ENCODE measurements at places on chromosomes 2 and 18.

- no peak for DNase-seq
Observed at GRCh38 chr2:190996947-190997346, 17.0 kb downstream of the STAT1 start.

GRCh38 chr2:221415789-221416188 lies 156.3 kb downstream of the EPHA4 start:
- DNase-seq, result no peak

- no peak for DNase-seq
Observed at GRCh38 chr2:239532859-239533258, 132.0 kb upstream of the HDAC4 start.

DNA sequence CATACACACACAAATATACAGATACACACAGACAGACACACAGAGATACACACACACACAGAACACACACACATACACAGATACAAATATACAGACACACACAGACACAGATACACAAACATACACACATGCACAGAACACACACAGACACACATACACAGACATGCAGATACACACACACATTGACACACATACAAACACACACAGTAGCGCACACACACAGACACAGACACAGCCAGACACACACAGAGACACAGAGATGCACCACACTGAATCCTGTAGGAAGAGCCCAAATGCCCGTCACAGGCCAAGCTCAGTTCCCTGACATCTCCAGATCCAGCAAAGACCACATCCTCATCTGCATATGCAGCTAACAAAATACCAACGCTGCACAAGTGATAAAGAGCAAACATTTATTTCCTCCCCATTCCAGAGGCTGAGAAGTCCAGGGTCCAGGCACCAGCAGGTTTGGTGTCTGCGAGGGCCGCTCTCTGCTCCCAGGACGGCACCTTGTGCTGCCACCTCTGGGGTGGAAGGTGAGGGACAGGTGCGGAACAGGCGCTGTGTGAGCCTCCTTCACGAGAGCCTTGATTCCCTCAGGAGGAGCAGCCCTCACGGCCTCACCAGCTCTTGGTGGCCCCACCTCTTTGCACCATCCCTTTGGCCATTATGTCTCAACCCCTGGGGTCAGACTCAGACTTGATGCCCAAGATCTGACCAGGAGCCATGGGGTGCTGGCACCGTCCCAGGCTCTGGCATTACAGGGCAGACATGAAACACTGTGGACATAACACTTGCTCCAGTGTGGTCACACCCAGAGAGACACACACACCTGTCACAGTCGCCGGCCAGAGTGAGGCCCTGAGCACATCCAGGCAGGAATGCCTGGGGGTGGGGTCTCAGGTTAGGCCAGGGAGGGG lies 108.7 kb downstream of the NDUFA10 start:
- DNase-seq, result no peak

GRCh38 chr2:10764096-10764785 lies 42.8 kb downstream of the ATP6V1C2 start:
- DNase-seq, result no peak

DNA sequence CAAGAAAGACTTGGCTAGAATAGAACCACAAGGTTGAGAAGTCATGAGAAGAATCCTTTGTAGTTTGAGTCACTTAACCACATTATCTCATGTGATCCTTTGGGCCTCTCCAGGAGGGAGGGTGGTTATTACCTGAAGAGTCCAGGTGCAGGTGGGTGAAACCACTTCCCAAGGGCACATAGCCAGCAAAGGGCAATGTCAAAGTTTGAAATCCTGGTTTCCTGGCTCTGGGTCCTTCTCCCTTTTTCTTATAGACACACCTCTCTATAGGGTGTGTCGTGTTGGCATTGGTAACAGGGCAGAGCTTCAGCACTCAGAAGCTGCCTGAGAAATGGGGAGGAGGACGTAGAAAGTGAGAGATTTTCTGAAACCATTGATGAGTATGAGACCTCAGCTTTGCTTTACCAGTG lies 137.9 kb downstream of the MGAT5 start:
- no peak for DNase-seq

GRCh38 chr2:120869730-120870466 lies 134.2 kb downstream of the GLI2 start:
- DNase-seq, result no peak

DNA sequence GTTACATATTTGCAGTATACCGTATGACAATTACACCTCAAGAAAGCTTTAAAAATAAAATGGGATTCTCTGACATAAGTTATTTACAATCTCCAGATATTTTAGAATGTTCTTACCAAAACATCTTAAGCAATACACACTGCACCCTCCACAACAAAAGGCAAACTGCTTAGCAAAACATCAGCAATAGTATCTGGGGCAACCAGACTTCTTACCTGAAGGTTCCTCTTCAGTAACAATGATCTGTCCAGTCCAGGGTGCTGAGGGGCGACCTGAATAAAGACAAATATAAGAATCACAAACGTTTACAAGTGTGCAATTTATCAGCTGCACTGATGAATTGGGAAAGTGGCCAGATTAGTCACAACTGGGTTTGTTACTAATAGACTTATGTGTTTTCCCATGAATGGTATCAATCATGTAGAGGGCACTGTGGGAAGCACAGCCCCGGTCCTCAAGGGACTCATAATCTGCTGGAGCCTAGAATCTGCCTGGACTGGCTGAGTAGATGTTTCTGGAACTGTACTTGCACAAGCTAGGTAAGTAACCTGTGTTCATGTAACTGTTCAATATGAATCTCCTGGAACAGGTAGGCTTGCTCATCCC lies 70.7 kb downstream of the MYOM1 start:
- DNase-seq, result no peak

- no peak for DNase-seq
Observed at GRCh38 chr2:58866527-58866926, 625.4 kb upstream of the FANCL start.

- DNase-seq, result no peak
Observed at GRCh38 chr2:240593026-240593702, 6.6 kb downstream of the CAPN10 start.

DNA sequence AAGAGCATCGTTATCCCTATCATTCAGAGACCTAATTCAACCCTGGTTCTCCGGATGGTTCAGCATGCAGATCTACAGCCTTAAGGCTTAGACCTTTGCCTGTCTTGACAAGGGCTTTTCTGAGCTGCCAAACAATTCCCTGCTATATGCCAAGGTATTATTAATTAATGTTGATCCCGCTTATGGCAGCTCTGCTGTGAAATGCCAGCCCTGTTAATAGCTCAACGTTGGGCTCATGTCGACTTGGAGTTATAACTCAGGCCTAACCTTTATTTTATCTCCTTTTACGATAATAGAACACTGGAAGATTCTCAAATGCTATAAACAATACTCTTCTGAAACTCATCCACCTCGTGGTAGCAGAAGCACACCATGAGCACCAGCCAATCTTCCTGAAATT lies 188.6 kb downstream of the TMEM247 start:
- no peak for DNase-seq

- DNase-seq, result no peak
Observed at GRCh38 chr2:143474586-143474985, 345.4 kb downstream of the ARHGAP15 start.

- DNase-seq, result no peak
Observed at GRCh38 chr2:8986327-8986976, 17.0 kb downstream of the MBOAT2 start.

GRCh38 chr2:207140265-207140664 lies 25.5 kb downstream of the KLF7 start:
- no peak for DNase-seq

- DNase-seq, result no peak
Observed at GRCh38 chr2:180873219-180873618, 107.2 kb upstream of the UBE2E3 start.

DNA sequence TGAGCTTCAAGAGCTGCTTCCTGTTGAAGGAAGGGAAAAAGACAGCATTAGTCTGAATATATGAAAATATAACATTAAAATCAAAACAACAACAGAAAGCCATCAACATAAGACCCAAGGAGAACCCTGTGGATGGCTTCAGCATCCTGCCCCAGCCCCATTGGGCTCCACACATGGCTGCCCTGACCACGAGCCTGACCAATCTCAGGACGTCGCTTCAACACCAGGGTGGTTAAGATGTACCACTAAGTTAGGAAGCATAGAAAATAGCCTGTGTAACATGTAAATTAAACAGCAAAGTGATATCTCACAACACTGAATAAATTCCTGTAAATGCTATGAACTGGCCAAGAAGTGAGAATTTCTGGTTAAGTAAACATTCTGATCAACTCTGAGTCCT lies 77.2 kb upstream of the CD226 start:
- no peak for DNase-seq

- peak; percentile 75 for DNase-seq
Observed at GRCh38 chr2:54597153-54597848, 126.2 kb upstream of the EML6 start.

DNA sequence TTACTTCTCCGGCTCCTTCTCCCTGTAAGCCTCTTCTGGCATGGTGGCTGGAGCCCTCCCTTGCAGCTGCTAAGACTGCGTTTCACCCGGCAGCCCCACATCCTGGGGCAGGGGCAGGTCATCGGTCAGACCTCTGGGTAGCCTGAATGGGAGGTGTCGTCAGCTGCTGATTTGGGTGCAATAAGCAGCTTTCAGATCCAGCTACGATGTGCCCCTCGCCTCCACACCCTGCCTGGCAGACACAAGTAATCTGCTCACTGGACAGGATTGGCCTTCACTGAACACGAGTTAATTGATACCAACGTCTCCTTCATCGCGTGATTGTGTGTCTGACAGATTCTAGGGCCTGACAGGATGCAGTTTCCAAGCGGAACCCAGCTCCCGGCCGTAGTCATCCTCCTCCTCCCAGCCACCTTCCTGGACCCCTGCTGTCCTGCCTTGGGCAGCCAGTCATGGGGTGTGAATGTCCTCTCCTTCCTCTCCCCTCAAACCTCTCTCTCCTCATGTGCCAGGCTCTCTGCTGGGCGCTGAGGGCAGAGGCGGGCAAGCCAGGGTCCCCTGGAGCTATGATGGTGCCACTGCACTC lies 18.9 kb upstream of the PDIA6 start:
- no peak for DNase-seq

DNA sequence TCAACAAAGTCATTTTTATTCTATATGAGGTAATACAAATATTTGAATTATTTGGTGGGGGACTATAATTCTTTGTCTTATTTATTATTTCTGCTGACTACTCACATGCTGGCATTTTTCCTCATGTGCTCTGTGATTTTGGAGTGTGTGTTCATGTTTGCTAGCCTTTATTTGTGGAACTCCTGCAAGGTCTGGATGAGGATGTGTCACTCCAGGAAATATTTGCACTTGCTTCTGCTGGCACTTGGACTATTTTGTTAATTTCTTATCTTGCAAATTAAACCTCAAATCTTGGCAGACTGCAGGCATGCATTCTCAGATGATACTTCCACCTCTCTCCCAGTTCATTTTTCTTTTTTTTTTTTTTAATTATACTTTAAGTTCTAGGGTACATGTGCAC lies 34.1 kb downstream of the POLI start:
- DNase-seq, result no peak

DNA sequence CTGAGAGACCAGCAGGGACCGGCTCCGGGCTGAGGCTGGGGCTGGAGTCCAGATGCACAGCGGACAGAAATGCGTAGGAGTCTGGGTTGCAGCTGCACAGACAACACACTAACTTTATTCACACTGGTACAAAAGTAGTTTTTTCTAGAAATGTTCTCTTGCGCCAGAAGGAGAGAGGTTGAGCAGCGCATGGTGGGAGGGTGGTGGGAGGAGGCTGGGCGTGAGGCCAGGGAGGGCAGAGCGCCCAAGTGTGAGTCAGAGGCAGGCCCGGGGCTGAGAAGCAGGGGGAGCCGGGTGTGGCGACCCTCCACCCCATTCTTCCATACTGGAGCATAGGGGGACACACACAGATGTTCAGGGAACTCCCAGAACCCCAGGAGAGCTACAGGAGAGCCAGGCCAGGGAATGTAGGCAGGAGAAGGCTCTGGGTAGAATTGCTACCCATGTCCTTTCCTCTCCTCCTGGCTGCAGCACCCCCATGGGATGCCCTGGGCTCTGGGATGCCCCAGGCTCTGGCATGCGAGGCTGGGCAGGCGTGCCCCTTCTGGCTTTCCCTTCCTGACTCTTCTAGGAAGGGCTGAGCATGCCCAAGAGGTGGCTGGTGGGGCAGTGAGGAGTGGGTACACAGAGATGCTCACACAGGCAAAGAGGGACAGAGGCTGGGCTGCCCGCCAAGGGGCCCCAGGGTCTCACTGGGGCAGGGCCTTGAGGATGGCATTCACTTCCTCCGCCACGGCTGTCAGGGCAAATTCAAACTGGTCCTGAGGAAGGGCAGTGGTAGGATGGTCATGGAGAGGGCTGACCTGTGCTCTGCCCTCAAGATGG lies 10.6 kb downstream of the DNAJB2 start:
- peak; percentile 94 for DNase-seq

- peak; percentile 99 for DNase-seq
Observed at GRCh38 chr2:54360055-54360792, 95.9 kb upstream of the SPTBN1 start.

- DNase-seq, result no peak
Observed at GRCh38 chr2:3476321-3476984, 42.9 kb downstream of the ADI1 start.

- DNase-seq, result no peak
Observed at GRCh38 chr18:2316082-2316750, 255.1 kb downstream of the METTL4 start.

DNA sequence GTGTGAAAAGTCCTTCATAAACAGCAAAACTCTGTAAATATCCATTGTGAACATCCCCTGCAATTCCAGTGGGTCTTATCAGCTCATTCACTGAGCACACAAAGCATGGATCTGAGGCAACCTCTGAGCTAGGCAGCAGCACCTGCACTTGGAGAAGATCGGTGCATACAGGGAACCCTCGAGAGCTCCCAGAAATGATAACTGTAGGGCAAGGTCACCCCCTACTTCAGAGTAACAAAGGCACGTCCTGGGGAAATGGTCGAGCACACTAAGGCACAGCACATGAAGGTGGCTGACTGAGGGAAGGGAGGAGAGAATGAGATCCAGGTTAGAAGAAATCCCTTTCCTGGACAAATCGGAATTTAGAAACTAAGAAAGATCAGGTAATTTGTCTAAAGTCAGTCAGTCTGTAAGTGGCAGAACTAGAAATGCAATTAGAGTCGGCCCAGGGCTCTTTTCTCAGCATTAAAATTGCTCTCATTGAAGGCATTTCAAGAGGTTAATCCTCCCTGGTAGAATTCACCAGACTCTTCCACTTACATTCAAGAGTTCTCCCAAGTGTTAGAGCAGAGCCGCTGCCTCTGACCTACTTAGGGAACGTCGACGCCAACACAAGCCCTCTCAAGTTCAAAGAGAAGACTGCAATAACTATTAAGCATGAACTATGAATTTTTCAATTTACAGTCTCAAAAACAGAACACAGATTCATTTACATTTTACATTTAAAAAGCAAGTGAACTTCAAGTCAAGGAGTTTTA lies 45.9 kb downstream of the PXDN start:
- peak; percentile 16 for DNase-seq

DNA sequence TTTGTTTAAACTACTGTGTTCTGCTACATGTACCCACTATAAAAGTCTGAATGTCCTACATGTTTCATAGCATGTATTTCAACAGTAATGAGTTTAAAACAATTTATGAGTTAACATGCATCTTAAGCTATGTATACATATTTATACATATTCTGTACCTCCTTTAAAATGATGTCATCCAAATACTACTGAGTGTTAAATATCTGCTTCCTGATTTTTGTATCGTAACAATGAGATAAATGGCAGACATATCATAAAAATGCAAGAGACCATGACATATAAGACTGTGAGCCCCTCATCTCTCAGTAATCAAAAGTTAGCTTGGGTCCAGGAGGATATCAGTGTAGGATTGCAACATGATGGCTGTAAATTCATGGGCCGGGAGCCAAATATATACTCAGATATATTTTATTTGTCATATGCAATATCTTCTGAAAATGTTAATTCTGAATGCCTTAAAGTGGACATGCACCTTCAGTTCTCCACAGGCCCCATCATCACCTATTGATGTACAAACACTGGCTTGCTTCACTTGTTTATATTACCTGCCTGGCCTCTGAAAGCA lies 3.6 kb downstream of the COL5A2 start:
- DNase-seq, result peak; percentile 45

All from fibroblast of the aortic adventitia (primary cell).